ENCODE measurements at places on chromosomes 5 and 9.
A peak's percentile ranks its signal among the peaks of the same experiment; 100 is the strongest.

- no peak for DNase-seq
Observed at GRCh38 chr5:107483231-107484024, 187.3 kb downstream of the EFNA5 start.

GRCh38 chr9:103991001-103991400, 103.1 kb upstream of the SMC2 start:
- DNase-seq = no peak

- DNase-seq = no peak
Observed at GRCh38 chr5:58946230-58946629, 363.4 kb downstream of the RAB3C start.

GRCh38 chr5:75057561-75057960, 5.2 kb upstream of the GCNT4 start:
- DNase-seq = no peak

DNA sequence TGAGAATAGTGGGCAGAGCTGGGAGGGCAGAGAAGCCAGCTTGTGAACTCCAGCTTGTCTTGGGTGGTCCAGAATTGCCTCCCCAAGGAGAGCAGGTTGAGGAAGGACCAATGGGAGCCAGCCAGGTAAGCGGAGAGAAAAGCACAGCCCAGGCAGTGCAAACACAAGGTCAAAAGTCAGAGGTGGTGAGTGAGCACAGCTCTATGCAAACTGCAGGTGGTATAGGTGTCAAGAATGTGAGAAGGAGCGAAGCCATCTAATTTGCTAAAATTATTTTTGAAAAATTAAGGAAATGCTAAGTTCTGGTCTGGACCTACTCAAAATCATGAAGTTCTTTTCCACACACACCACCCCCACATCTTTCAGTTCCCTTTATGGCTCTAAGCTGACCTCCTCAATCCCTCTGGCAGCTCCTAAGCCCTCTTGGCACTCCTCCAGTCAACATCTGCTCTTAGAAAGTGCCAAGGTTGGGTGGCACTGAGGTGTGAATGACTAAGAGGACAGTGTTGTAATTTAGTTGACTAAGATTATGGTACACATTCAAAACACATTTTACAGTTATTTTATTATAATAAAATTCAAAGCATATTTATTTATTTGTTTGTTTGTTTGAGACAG, 6.6 kb upstream of the OTULINL start:
- DNase-seq = no peak

GRCh38 chr5:149439899-149440542, 60.9 kb upstream of the IL17B start:
- no peak for DNase-seq

DNA sequence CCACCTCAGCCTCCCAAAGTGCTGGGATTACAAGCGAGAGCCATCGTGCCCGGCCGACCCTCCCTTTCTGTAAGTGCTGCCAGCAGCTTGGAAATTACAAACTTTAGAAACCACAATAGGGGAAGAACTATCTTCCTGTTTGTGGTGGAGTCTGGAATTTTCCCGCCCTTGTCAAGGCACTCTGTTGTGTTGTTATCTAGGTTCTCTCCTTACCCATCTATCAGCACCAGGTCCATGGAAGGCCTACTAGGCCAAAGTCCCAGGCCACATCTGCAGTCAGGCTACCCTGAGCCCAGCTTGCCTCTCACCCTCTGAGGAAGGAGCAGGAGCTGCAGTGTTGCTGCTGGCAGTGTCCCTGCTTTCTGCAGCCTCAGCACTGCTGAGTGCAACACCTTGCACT, 214.9 kb downstream of the MCTP1 start:
- DNase-seq = no peak

GRCh38 chr5:168941901-168942300, 359.0 kb downstream of the SLIT3 start:
- DNase-seq = no peak

GRCh38 chr5:110053205-110053604, 363.5 kb downstream of the MAN2A1 start:
- peak; percentile 30 for DNase-seq

DNA sequence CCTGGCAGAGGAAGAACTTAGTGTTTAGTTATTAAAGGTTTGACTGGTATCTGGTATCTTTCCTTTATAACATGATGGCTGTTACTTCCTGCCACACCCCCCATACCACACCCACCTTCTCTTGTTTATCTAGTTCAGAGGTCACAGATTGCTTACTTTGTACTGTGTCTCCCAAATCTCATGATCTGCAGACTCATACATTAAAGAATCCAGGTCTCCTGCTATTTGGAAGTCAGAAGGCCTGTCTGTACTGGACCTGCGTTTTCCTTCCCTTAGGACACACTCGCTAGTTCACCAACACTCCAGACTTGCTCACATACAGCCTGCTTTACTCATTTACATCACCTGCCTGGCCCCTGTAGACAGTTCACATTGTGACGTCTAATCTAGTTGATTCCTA, 39.3 kb downstream of the NUDT12 start:
- no peak for DNase-seq

GRCh38 chr9:89278997-89279739, 31.8 kb upstream of the CKS2 start:
- DNase-seq = peak; percentile 83

GRCh38 chr5:15501091-15501791, 1.3 kb downstream of the FBXL7 start:
- peak; percentile 88 for DNase-seq

DNA sequence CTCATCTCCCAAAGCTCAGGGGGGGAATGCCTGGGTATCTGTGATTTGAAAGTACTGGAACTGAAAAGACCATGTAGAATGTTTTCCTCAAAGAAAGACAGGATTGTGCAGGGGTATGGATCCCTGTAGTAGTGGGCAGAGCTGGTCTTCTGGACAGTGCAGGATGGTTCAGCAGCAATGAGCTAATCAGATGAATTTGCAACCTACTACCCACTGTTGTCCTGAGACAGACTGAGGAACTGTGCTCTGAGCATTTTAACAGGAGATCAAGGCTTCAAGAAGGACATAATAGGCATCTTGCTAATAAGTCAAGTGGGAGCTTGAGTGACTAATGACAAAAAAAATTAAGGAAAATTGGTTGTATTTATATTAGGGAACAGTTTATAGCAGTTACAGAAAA, 61.7 kb downstream of the FYB1 start:
- DNase-seq = no peak

GRCh38 chr5:91129748-91130147, 253.4 kb downstream of the ARRDC3 start:
- DNase-seq = no peak

Data from eye (tissue), 1 donor.